Activated T-cell treated with anti-CD3 and anti-CD28 coated beads for 24 hours (primary cell): ENCODE measurements at places on chromosomes 3 and 15.

DNA sequence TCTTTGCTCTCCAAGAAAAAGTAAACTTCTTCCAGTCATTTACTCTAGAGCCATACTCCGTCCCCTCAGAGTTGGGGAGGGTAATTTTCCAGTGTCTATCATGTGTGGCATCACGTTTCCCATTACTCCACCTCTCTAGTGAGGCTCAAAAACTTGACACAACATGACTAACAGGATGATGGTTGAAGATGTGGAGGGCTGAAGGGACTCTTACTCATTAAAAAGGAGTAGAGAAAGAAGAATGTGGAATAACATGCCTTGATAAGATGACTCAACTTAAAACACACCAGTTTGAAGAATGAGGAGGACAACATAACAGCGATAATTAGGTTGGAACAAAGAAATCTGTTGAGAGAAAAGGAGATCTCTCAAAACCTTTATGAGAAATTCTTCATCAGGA is 894.3 kb downstream of the OTOL1 start:
- no peak for DNase-seq

- no peak for DNase-seq
Observed at GRCh38 chr15:83682476-83683088, 28.7 kb downstream of the ADAMTSL3 start.

GRCh38 chr15:46120713-46121112 is 485.9 kb downstream of the SQOR start:
- no peak for DNase-seq

GRCh38 chr15:32803631-32804030 is 85.8 kb downstream of the GREM1 start:
- DNase-seq, result no peak

DNA sequence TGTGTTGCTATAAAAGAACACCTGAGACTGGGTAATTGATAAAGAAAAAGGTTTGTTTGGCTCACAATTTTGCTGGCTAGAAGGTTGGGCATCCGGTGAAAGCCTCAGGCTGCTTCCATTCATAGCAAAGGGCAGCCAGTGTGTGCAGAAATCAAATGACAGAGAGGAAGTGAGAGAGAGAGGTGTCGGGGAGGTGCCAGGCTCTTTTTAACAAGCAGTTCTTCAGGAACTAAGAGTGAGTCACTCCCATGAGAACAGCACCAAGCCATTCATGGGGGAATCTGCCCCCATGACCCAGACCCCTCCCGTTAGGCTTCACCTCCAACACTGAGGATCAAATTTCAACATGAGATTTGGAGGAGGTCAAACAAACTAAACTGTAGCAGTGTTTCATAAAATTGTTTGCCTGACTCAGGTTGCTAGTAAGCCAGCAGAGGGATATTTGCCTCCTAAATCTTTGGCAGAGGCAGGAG is 4.5 kb upstream of the PARP15 start:
- no peak for DNase-seq

GRCh38 chr15:45468294-45468693 is 54.3 kb downstream of the SLC30A4 start:
- DNase-seq, result no peak

GRCh38 chr15:81752974-81753373 is 292.8 kb downstream of the MEX3B start:
- no peak for DNase-seq

GRCh38 chr3:105755121-105755886 is 113.5 kb downstream of the CBLB start:
- no peak for DNase-seq

DNA sequence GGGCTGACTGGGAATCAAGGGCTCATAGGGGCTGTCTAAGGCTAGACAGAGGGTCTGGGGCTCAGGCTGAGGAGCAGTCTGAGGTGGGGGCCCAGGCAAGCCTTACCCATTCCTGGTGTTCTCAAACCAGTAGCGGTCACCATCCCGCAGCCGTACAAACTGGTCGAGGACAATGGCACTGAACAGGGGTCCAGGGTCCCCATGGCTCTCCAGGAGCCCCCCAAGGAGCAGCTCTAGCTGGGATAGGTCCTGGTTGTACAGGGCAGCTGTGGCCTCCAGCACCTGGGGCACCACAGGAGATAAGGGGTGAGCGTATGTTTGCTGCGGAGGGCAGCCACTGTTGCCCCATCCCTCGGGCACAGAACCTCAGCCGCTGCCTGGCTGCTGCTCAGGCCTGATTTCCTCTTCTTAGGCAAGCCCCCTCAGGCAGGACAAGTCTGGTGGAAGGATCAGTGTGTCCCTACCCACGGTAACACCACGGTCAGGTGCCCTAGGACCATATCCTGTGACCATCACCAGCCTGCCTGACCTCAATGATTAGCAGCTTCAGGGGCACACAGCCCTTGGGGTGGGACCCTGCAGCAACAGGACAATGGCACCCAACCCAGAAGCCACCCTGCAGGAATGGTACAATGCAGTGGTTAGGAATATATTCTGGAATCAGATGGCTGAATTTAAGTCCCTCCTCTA is 5.9 kb downstream of the DUOX2 start:
- no peak for DNase-seq
